GM03348 (cell line): ENCODE measurements at places on chromosomes 11 and 22.

DNA sequence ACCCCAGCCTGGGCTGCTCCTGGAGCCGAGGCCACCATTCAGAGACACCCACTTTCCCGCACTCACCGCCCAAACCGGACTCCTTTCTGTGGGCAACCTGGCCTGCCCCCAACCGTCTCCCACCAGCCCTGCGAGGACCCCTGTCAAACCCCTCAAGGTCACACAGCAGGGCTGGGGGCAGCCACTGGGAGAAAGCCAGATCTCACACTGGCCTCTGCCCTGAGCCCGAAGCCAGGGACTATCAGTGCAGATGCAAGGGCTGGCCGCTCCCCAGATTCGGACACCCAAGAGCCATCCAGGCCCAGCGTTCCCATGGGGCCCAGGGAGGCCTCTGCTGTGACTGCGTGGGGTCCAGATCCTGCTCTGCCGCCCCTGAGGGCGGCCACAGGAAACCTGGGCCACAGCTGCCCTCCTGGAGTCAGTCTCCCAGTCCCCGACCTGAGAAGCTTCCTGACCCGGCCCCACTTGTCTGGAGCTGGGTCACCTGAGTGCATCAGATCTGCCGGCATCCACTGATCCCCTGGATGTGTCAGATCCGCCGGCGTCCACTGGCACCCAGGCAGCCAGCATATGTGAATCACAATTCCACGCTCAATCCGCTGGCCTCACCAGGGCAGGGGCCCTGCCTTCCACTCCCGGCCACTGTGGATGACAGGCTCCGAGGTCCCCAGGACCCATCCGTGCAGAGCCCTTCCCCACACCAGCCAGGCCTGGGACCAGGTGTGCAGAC is 139.7 kb downstream of the BRD1 start:
- DNase-seq = no peak

- DNase-seq = no peak
Observed at GRCh38 chr22:48197189-48197690, 1434.8 kb downstream of the TBC1D22A start.

DNA sequence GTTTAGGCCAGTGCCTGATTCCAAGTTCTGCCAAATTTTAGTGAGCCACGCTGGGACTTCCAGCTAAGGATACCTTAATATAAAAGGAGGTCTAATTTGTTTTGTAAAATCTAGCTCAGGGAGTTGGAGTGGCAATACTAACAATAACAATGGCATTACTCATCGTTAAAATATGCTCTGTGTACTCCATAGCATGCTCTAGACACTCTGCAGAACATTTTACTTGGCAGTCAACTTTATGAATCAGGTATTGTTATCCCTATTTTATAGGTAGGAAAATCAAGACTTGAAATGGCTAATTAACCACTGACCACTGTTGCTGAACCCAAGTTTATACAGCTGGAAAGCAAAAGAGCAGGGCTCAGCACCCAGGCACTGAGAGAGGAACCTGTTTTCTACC is 485.0 kb upstream of the KIRREL3 start:
- DNase-seq = no peak

DNA sequence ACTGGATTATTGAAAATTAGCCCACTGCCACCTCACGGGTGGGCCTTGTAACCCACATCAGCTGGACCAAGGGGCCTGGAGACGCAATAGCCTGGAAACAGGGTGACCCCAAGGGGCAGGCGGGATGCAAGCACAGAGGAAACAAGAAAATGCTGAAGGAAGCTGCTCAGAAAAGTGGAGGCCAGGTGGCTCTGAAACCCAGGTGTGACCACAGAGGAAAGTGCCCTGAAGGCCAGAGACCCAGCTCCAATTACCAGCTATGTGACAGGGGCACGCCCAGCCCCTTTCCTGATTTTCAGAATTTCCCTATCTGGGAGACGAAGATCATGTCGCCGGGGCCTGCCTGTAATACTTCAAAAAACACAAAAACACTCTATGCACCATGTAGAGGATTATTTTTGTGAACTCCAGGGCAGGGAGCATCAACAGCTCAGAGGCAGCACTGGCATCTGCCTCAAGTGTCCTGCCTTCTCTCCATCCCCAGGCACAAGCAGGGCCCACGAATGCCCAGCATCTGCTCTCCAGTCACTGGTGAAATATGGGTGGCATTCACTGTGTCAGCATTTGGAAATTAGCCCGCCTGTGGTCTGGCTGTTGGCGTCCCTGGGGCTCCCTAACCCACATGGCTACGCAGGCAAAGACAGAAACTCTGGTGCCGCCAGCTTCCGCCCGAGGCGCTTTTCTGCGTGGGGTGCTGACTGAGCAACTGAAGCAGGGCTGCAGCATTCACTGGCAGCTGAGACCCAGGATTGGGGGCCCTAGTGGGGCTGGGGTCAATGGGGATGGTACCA is 6.3 kb downstream of the KCNJ1 start:
- peak; percentile 61 for DNase-seq

DNA sequence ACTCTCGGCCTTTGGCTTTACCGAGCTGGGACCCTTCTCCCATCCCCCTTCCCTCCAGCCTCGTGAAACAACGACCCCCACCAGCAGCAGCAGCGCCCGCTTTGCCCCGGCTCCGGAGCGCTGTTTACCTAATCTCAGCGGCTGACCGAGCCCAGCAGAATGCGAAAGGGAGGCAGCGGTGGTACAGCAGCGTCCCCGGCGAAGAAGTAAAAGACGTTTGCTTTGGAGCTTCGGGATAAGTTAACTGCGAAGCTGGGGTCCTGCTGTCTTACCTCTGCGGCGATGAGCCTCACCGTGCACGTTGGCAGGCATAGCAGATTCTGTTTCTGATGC is 2.0 kb upstream of the LARGE1 start:
- DNase-seq = peak; percentile 40

DNA sequence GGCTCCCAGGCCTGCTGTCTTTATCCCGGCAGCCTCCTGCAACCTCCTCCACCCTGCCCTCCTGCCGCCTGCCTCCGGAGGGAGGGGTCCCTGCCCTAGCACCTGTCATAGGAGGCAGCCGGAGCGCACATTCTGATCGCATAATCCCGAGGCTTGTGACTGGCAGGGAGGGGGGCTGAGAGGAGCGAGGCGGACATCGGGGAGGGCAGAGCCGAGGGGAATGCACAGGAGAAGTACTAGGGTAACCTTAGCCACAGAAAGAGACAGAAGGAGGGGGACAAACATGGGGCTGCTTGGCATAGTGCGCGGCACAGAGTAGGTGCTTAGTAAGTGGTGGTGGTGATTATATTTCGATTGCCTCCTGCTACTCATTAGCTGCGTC is 9.2 kb upstream of the ALX4 start:
- DNase-seq = no peak

GRCh38 chr11:36073411-36074203 is 129.7 kb downstream of the LDLRAD3 start:
- peak; percentile 55 for DNase-seq

DNA sequence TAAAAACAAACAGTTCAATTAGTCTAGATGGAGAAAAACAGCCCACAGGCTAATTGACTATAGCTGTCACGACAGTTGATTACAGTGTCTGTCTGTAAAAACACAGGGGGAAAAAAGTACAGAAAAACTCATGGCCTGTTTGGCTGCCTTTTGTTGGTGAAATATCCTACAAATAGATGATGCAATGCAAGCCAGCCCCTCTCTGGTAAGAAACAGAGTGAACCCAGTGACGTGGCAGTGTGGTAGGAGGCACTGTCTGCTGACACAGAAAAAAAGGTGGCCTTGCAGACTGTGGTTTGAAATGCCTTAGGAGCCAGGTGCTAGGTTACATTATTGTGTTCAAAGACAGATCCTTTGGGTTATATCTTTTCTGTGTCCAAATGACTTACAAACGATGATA is 431.4 kb upstream of the CCDC90B start:
- no peak for DNase-seq

DNA sequence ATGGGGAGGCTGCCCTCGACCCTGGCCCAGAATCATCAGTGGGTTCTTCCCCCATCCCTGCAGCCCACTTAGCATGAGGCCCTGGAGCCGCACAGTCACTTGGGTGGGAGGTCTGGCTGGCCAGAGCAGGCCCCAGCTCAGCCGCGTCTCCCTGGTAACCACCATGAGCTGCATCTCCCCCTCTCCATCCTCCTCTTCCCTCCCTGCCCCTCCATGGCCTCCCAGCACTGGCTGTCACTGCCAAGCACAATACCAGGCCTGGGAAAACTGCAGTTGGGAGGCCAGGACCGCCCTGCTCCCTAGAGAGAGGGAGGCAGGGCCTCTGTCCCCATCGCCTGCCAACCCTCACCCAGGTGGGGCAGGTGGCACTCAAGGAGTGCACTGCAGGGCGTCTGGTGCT is 8.0 kb downstream of the CSDC2 start:
- DNase-seq = no peak

GRCh38 chr11:84558085-84558905 is 1068.8 kb downstream of the DLG2 start:
- DNase-seq = peak; percentile 58

DNA sequence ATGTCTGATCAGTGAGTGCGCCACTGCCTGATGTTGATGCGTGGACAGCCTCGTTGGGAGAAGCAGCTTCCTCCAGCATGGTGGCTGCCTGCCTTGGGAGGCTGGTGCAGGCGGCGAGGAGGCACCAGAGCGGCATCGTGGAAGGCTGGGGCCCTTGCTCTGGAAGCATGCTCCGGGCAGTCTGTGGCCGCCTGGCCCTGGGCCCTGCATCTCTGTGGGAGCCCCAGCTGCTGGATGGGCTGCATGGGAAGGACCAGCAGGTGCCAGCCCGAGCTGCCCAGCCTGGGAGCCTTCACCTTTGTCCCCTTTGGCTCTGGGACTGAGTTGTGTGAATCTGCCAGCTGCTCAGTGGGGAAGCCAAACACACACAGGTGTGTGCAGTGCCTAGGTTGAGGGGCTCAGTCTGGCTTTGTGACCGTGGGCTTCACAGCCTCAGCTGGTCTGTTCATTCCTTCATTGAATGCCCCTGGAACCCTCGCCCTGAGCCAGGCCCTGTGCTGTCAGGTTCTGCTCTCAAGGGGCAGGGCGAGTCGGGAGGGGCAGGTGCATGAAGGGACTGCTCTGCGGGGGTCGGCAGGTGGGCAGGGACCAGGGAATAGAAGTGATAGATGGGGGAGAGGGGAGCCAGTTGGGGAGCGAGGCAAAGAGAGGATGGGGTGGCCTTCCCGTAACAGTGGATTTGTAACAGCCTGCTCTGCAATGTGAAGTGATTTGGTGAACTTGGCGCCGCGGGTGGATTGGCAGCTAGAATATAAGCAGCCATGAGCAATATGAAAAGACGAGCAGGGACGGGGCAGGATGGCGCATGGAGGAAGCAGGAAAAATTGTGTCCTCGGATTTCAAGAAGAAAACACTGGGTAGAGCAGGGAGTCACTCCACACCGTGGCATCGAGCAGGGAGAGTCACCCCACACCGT is 354.2 kb downstream of the TBC1D22A start:
- DNase-seq = no peak

DNA sequence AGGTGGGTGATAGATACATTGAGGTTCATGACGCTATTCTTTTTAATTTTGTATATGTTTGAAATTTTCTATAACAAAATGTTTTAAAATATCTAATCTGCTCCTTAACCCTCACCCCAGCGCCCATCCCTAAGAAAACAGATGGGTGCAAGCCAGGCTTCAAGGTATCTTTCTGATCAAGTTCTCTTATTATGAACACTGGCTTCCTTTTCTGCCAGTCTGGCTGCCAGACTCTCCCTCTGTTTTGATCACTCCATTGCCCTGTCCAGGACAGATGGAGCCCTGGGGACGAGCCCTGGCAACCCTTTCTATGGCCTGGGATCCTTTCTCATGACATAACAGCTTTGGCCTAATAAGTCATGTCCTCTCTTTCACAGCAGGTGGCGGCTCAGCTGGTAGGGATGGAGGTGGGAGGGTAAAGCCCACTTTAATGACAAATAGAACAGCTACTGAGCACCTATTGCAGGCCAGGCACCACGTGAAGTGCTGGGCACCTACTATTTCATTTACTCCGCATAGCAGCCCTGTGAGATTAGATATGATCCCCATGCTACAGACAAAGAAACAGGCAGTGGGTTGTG is 38.4 kb downstream of the DRD2 start:
- DNase-seq = no peak

- no peak for DNase-seq
Observed at GRCh38 chr11:95345651-95346050, 114.6 kb upstream of the SESN3 start.

- peak; percentile 87 for DNase-seq
Observed at GRCh38 chr11:19595840-19596751, 116.5 kb upstream of the NAV2 start.

GRCh38 chr11:45899448-45900174 is 7.5 kb downstream of the FREY1 start:
- DNase-seq = peak; percentile 95

GRCh38 chr11:126035718-126036117 is 26.9 kb downstream of the CDON start:
- no peak for DNase-seq

DNA sequence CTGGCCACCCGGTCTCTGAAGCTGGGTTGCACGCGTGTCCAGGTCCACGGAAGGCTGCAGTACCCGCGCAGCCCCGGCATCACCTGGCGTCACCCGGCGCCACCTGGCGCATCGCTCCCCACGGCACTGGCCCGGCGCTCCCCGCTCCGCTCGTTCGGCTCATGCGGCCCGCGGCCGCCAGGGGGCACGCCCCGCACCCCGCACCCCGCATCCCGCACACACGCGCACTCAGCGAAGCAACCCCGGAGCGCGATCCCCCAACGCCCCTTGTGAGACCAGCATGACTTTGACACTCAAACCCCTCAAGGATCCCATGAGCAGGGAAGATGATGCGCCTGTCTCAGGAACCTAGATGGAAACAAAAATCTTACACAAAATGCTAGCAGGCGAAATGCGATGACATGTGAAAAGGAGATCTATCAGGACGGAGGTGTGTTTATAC is 11.9 kb downstream of the B3GNT6 start:
- DNase-seq = peak; percentile 58

DNA sequence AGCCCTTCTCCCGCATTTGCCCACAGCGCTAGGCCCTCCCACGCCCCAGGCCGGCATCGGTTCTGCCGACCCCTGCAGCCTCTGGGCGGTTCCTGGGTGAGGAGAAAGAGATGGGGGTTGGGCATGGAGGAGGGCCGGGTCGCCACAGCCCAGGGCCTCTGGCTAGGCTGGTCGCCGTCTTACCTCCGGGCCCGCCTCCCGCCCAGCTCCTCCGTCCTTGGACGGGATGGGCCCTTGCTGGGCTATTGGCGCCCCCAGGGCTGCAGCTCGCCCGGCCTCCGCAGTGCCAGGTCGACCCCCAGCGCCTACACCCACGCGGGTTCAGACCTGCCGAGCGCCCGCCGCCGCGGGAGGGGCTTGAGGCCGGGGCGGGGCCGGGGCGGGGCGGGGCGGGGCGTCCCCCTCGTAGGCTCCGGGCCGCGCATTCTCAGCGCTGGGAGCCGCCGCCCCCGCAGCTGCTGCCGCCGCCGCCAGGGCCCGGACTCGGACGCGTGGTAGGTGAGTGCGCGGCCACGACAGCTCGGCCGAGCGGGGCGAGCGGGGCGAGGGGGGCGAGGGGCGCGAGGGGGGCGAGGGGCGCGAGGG is at the start of gene CD151:
TSS of gene CD151 (plus strand) at position 424 of the 585 bp plus-strand sequence. CDS start 3,118 bp downstream, outside the sequence.
- peak; percentile 91 for DNase-seq
